ENCODE measurements at places on chromosomes 1 and 21.
A peak's percentile ranks its signal among the peaks of the same experiment; 100 is the strongest.

DNA sequence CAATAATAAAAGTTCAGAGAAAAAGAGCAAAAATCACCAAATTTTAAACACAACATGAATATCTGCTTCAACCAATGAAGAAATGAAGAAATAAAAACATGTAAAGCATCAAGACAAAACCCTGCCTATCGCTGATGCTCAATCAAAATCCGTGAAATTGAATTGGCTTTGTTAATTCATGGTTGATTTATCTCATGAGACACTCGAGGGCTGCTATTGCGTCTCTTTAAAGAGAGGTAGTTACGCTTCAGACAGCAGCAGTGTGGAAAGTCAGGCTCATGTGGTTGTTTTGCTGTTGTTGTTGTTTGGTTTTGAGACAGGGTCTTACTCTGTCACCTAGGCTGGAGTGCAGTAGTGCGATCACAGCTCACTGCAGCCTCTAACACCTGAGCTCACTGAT is 65.5 kb upstream of the RGS7 start:
- DNase-seq = no peak

GRCh38 chr1:64240206-64240605 is 36.8 kb downstream of the UBE2U start:
- no peak for DNase-seq

- DNase-seq = no peak
These were observed 68.2 kb downstream of the LHX9 start for GRCh38 chr1:197985351-197985750.

GRCh38 chr1:91594383-91595055 is 93.9 kb downstream of the CDC7 start:
- no peak for DNase-seq

DNA sequence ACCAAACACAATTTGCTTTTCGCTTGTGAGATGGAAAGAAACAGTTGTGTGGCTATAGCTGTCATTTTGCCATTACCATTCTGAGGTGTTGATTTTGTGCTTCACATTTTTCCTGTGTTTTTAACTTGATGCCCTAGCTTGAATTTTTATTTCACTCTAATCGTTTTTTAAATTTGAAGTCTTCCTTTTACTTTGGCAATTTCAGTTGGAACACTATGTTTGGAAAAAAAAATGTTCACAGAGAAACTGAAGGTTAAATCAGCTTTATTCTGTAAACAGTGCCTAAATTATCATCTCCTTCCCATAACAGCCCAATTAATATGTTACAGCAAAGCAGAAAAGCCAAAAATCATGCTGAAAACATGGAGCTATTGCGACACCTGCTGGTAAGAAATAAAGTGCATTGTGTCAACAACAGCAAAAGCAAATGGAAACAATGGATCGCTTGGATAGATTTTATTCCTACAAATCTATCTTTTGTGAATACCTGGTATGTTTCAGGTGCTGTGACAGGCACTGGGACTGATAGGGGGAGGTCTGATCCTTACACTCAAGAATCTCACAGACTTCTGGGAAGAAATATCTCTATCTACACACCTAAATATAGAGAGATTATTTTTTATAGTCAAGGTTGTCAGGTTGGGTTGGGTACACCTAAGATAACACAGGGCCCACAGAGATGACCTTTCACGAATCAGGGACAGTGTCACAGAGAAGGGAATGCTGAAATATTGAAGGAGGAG is 16.2 kb upstream of the ERICH3 start:
- DNase-seq = peak; percentile 2

DNA sequence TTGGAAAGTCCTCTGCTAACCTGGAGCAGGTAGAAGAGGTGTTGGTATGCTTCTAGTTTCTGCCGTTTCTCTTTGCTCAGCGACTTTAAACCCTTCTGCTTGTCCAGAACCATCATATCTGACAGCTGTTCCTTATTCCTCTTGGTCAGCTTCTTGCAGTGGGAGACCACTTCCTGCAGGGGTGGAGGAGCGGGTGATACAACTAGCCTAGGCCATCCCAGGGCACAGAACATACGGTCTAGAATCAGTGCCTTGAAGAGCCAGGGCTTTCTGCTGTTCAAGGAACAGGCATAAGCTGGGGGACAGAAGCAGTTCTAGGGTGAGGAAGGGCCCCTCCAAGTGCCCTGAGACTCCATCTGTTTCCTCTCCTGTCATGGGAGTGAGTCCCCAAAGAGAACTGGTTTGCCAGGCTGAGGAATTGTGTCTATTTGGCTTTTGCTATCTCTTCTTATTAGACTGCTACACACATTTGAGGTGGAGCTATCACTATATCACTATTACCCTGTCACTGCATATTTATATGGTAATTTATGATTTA is 32.5 kb downstream of the IQGAP3 start:
- no peak for DNase-seq

All from stimulated activated CD8-positive, alpha-beta memory T cell treated with anti-CD3 and anti-CD28 coated beads, Interleukin-7, amount 100 ng/mL, for 1 hour (primary cell).